Cardiac atrium fibroblast (primary cell): ENCODE measurements at places on chromosomes 12 and 14. TPM values are rescaled to one million over a fixed set of nuclear protein-coding genes. Genes with fewer than 3 reads are reported as not detected.

Gene PITPNM2
- 1.8 and 2.5 TPM in 2 replicates for total RNA-seq

Gene BIN2
- total RNA-seq, result not detected in 2 replicates

Gene KRT2
- total RNA-seq, result not detected in 2 replicates

Gene EFS
- 1.8 and 3.6 TPM in 2 replicates for total RNA-seq

Gene CIDEB
- 0.18 and 2.8 TPM in 2 replicates for total RNA-seq
